Left lobe of liver (tissue), 2 donors: ENCODE measurements at places on chromosomes 6 and 20.

DNA sequence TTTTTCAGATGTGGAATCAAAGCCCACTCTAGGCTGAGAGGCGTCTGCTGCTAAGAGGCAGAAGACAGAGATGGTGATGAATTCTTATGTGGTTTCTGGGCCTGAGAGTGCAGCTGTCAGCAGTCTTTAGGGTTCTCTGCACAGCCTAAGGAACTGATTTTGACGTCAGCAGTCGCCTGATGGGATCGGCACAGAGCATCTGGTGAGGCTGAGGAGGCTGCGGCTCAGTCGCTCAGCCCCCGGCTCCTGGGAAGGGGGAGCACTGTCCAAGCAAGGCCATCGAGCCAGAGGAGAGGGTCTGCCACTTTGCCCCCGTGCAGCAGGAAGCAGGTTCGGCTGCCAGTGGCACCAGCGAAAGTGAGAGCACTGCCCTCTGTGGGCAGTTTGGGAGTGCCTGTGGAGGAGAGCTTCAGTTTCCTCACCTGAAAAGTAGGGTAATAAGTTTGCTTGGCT lies 92.5 kb downstream of the TCP11 start:
- DNase-seq = no peak

- DNase-seq = no peak
Observed at GRCh38 chr6:12420626-12421025, 130.5 kb downstream of the EDN1 start.

GRCh38 chr6:48541649-48542048 lies 430.7 kb upstream of the PTCHD4 start:
- DNase-seq = no peak

DNA sequence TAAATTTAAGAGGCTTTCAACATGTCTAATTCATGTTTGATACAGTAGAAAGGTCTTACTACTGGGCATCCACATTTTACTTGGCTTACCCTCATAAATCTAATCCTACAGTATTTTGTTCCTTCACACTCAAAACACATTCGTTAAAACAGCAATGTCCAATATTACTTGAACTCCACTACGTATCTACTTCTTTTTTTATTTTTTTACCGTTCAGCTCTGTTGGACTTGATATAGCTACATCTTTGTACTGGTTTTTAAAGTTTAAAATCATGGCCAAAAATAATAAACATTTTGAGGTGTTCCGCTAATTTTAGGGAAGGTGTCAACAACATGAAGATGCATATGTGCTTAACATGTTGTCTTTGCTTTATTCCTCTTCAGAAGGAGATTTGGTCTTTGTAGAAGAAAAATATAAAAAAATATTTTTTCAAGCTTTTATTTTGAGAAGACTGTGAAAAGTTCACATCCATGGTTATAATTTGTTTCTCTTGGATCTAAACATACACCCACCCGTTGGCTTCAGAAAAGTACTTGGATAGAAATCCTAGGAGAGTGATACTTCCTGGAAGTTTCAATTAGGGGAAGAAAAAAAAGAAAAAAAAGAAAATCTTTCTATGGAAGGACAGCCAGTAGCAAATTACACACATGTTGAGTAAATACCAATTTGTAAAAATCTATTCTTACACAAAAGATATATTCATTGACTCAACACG lies 71.5 kb downstream of the EPB41L2 start:
- no peak for DNase-seq

DNA sequence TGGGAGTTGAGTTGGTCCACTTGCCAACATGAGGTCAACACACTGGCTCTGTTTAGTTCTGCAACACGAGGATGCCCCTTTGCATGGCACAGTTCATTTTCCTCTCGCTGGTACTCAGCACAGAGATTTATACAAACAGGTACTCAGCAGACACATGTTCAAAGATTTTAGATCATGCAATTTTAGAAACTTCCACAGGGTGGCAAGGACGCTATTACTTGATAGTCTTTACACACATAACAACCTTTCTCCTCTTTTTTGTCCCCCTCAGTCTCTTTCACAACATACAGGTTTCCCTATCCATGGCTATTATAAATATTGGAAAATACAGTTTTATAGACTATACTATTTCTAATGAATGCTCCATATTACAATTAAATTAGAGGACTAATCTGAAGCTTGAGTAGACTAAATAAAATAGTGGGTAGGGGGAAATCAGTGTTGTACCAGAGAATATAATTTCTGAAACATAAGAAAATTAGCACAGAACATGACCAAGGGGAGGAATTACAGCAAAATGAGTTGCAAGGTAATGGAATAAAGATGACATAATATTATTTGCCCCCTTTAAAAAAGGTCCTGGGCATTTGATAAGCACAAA lies 331.8 kb upstream of the BTBD3 start:
- no peak for DNase-seq

DNA sequence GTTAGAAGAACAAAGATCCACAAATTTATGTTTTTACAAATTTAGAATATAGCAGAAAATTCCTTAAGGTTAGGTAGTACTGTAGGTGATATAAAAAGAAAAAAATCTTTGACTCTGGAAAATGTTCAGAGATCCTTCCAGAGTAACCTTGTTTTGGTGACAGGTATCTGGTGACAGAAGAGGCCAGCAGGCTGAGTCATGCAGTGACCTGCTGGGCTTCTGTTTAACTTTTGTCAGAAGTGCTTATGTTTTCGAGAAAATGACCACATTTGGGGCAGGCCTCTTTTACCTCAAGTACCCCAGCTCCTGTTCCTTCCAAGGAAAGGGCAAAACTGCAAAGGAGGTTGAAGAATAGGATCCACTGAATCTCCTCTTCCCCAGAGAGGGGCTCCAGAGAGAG lies 10.5 kb upstream of the CLDN20 start:
- no peak for DNase-seq

DNA sequence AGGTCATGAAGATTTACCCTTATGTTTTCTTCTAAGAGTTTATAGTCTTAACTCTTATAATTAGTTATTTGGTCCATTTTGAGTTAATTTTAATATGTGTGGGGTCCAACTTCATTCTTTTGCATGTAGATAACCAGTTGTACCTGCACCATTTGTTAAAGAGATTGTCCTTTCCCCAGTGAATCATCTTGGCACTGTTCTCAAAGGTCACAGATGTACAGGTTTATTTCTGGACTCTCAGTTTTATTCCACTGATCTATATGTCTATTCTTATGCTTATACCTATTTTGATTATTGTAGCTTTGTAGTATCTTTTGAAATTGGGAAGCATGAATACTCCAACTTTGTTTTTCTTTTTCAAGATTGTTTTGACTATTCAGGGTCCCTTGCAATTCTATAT lies 44.1 kb downstream of the ZHX3 start:
- DNase-seq = no peak

- no peak for DNase-seq
Observed at GRCh38 chr6:168057836-168058235, 21.2 kb downstream of the FRMD1 start.

DNA sequence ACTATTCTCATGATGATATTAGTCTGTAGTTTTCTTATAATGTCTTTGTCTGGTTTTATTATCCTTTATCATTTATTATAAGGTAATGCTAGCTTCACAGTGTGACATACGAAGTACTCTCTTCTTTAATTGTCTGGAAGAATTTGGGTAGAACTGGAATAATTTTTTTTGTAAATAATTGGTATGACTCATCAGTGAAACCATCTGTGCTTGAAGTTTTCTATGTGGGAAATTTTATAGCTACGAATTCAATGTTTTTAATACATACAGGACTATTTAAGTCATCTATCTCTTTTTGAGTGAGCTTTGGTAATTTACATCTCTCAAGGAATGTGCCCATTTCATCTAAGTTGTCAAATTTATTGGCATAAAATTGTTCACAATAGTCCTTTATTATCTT lies 86.3 kb downstream of the SOD2 start:
- no peak for DNase-seq

DNA sequence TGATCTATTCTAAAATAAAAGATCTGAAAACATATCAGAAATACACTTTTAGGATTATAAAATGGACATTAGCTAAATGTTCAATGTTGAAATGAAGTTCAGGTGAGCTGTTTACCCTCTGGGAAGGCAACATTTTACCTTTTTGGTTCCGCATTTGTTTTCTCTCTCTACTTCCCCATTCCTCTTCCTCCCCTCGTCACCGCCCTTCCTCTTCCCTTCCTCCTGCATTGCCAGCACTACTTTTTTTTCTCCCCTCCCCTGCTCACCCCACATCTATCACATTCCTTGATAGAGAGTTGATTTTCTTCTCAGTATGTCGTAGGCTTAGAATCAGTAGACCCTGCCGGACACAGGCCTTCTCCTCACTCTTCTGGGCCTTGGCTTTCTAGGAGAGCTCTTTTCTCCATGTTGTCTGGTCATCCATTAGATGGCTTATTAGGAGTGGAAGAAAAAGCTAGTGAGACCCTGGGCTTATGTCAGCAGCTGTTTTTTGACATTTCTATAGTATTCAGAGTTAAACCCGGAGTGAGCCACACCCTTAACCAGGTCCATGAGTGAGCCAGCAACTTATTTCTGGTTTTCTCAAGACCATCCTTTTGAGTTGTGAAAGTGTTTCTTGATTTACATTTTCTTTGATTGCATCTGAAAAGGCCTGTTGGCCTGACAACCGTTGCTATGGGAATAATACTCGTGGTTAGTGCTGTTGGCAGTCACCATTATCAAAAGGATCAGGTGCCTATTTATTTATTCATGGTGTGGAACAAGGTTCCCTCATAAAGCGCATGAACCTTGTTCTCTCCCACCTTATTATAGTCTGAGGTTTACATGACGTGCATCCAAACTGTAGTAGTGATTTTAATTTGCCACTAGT lies 90.9 kb downstream of the DTD1 start:
- DNase-seq = no peak

GRCh38 chr6:170261643-170262488 lies 29.0 kb downstream of the DLL1 start:
- DNase-seq = no peak

DNA sequence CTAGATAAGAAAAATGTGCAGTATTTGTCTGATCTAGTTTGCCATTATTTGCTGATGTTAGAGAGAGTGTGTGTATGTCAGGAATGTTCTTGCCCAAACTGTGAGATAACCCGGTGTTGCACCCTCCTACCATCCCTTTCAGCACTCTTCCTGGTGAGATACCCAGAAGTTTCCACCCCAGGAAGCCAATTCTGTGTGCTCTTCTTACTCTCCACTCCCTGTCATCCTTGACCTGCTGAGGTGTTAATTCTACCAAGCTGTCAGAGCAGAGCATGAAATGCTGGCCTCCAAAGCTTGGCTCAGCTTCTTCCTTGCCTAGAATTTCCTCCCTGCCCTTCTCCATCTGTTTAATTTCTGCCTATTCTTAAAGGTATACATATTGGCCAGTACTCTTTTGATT lies 237.3 kb upstream of the CNR1 start:
- DNase-seq = no peak
